Endothelial cell of umbilical vein (primary cell): ENCODE measurements at places on chromosomes 3 and 15. TPM values are rescaled to one million over a fixed set of nuclear protein-coding genes. Genes with fewer than 3 reads are reported as not detected.

KNL1 gene
- 31.8 and 33.8 TPM in 2 replicates for total RNA-seq

SORD gene
- 16.6 and 23.0 TPM in 2 replicates for total RNA-seq

RTP4 gene
- 0.22 TPM in 1 of 2 replicates, not detected in the other for total RNA-seq

PTH1R gene
- total RNA-seq, result 0.46 and 0.65 TPM in 2 replicates

CACNA2D2 gene
- total RNA-seq, result not detected in 2 replicates

TICRR gene
- total RNA-seq, result 19.4 and 20.5 TPM in 2 replicates

FEM1B gene
- total RNA-seq, result 33.2 TPM in 2 replicates

POTEB2 gene
- not detected in 2 replicates for total RNA-seq

TRPC1 gene
- 5.6 and 5.9 TPM in 2 replicates for total RNA-seq

TTC23 gene
- total RNA-seq, result 18.6 and 27.3 TPM in 2 replicates

GP5 gene
- 0.11 TPM in 1 of 2 replicates, not detected in the other for total RNA-seq

TM6SF1 gene
- total RNA-seq, result 26.5 and 26.8 TPM in 2 replicates

RASGRP1 gene
- 0.38 TPM in 1 of 2 replicates, not detected in the other for total RNA-seq

CADPS gene
- not detected in 2 replicates for total RNA-seq

LDHAL6B gene
- not detected in 2 replicates for total RNA-seq

HIGD1A gene
- 68.9 and 71.8 TPM in 2 replicates for total RNA-seq

MCTP2 gene
- 0.75 and 1.6 TPM in 2 replicates for total RNA-seq

SGO1 gene
- total RNA-seq, result 15.5 and 21.7 TPM in 2 replicates

LEO1 gene
- total RNA-seq, result 22.6 and 28.0 TPM in 2 replicates

GOLGA8J gene
- total RNA-seq, result 0.35 TPM in 1 of 2 replicates, not detected in the other

ZNF445 gene
- 15.0 and 17.8 TPM in 2 replicates for total RNA-seq

MUC13 gene
- not detected in 2 replicates for total RNA-seq

FSTL1 gene
- total RNA-seq, result 522 and 562 TPM in 2 replicates

GOLGA8G gene
- total RNA-seq, result not detected in 2 replicates

ITIH4 gene
- total RNA-seq, result 0.60 and 2.4 TPM in 2 replicates

SLC22A13 gene
- total RNA-seq, result 0.44 and 0.53 TPM in 2 replicates

GATM gene
- 0.48 and 0.60 TPM in 2 replicates for total RNA-seq

HTD2 gene
- 10.0 and 10.3 TPM in 2 replicates for total RNA-seq

RETNLB gene
- not detected in 2 replicates for total RNA-seq

MAPK6 gene
- 35.7 and 37.4 TPM in 2 replicates for total RNA-seq

TMIE gene
- 0.18 and 0.27 TPM in 2 replicates for total RNA-seq

SHC4 gene
- total RNA-seq, result 0.20 TPM in 1 of 2 replicates, not detected in the other

CHL1 gene
- not detected in 2 replicates for total RNA-seq

CYP8B1 gene
- total RNA-seq, result not detected in 2 replicates

SLCO2A1 gene
- total RNA-seq, result 1.4 and 2.7 TPM in 2 replicates

CELF6 gene
- 0.30 TPM in 1 of 2 replicates, not detected in the other for total RNA-seq

GOLGA8F gene
- not detected in 2 replicates for total RNA-seq

PCBP4 gene
- total RNA-seq, result 42.7 and 46.5 TPM in 2 replicates

SV2B gene
- not detected in 2 replicates for total RNA-seq

PRR20G gene
- total RNA-seq, result not detected in 2 replicates

STAC gene
- 0.88 TPM in 1 of 2 replicates, not detected in the other for total RNA-seq

SPESP1 gene
- total RNA-seq, result 1.5 and 3.0 TPM in 2 replicates

SLC15A2 gene
- total RNA-seq, result 0.11 and 0.60 TPM in 2 replicates

C3orf49 gene
- not detected in 2 replicates for total RNA-seq

DOCK3 gene
- total RNA-seq, result 0.13 and 0.16 TPM in 2 replicates

CACNA2D3 gene
- total RNA-seq, result not detected in 2 replicates

KIF7 gene
- total RNA-seq, result 11.3 and 13.1 TPM in 2 replicates

DPPA2 gene
- total RNA-seq, result not detected in 2 replicates

GPR27 gene
- total RNA-seq, result not detected in 2 replicates
